AG09319 (cell line): ENCODE measurements at places on chromosomes 12 and 14.
A peak's percentile ranks its signal among the peaks of the same experiment; 100 is the strongest.

GRCh38 chr12:118645219-118645618 is 268.9 kb downstream of the SUDS3 start:
- DNase-seq: no peak

- DNase-seq: peak; percentile 79
Observed at GRCh38 chr12:570921-571794, 92.1 kb downstream of the NINJ2 start.

GRCh38 chr12:114681116-114681871 is 2.7 kb downstream of the TBX3 start:
- DNase-seq: no peak

- DNase-seq: no peak
Observed at GRCh38 chr12:112314981-112315380, 67.2 kb downstream of the HECTD4 start.

GRCh38 chr14:20732477-20732876 is 13.2 kb upstream of the EDDM3A start:
- no peak for DNase-seq

DNA sequence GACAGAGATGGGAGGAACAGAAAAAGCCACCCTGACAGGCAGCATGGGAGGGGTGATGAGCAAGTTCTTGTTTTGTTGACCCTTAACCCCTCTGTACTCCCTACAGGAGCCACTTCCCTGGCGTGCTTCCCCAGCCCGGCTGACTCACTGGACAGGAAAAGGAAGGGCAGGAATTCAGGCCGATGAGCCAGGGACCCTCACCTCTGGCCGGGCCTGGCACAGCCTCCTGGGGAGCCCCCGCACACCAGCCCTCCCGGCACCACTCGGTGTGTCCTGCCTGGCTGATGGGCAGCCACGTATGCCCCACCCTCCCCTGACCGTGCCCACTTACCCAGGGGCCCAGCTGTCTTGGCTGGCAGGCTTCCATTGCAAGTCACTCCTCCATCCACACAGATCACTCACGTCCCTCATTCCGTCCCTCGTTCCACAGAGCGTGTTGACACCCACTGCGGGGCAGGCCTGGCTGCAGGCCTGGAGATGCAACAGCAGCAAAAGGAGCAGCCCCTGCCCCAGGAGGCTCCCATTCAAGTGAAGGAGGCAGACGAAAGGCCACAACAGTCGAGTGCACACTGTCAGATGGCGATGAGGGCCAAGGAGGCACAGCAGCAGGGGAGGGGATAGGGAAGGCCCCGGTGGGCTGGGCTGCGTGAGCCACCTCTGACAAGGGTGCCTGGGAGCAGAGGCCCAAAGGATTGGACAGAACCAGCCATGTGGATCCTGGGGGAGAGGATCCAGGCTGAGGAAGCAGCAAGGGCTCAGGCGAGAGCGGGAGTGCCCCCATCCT is 19.7 kb upstream of the CD9 start:
- no peak for DNase-seq

DNA sequence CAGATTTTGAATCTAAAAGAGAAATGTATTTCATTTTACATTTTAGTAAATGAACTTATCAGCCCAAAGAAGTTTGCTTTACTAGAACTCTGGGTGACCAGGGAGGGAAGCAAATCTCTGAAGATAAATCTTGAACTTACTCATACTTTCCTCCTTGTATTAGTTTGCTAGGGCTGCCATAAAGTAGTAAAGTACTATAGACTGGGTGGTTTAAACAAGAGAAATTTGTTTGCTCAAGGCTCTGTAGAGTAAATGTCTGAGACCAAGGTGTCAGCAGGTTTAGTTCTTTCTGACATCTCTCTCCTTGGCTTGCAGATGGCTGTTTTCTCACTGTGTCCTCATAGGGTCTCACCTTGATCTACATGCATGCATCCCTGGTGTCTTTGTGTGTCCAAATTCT is 926.0 kb downstream of the DIO2 start:
- DNase-seq: no peak
